NCI-H2081 (cell line): ENCODE measurements at places on chromosomes 2 and 18.
A peak's percentile ranks its signal among the peaks of the same experiment; 100 is the strongest.

GRCh38 chr2:178976351-178976750, 73.6 kb downstream of the CCDC141 start:
- DNase-seq = no peak

DNA sequence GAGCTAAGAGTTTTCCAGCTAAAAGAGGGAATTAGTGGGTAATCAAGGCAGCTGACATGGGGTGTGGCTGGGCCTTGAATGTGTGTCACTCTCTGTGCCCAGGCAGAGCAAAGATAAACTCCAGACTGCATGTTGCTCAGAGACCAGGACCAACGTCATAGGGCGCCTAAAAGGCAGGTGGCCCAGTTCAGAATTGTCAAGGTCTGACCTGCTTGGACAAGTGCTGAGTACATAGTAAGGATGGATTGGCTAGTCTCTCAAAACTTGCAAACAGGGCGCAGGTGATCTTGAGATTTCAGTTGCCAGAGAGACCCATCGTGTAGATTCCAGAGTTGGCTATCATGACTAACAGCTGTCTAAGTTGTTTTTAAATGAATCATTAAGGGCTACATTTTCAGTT, 19.0 kb downstream of the CLUL1 start:
- no peak for DNase-seq

- DNase-seq = no peak
Observed at GRCh38 chr2:181374781-181375675, 82.2 kb upstream of the ITGA4 start.

DNA sequence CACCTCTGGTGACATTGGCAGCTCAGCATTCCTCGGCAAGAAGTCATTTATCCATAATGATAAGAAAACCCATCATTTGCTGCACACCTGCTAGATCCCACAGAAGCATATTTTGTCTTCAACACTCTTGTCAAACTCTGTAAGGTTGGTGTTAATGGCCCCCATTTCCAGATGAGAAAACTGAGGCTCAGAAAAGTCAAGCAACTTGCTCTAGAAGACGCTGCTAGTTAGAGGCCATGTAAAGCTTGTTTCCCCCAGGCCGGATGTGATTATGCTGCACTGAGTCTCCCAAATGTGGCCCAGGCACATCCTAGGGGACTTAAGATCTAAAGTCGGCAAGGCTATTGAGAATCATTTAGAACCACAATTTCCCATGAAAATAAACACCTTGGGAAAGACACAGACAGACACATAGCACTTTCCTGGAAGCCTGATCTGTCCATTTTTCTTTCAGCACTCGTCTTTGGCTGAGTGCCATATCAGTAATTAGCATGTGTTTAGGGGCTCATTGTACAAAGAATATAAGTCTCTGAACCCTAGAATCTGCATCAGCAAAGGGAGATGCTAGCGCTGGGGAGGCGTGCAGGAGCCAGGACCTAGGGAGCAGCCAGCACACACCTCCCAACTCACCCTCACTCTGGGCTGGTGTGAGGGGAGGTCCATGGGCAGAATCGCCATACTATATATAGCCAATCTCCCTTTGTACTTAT, 39.3 kb downstream of the C1QL2 start:
- DNase-seq = peak; percentile 72

DNA sequence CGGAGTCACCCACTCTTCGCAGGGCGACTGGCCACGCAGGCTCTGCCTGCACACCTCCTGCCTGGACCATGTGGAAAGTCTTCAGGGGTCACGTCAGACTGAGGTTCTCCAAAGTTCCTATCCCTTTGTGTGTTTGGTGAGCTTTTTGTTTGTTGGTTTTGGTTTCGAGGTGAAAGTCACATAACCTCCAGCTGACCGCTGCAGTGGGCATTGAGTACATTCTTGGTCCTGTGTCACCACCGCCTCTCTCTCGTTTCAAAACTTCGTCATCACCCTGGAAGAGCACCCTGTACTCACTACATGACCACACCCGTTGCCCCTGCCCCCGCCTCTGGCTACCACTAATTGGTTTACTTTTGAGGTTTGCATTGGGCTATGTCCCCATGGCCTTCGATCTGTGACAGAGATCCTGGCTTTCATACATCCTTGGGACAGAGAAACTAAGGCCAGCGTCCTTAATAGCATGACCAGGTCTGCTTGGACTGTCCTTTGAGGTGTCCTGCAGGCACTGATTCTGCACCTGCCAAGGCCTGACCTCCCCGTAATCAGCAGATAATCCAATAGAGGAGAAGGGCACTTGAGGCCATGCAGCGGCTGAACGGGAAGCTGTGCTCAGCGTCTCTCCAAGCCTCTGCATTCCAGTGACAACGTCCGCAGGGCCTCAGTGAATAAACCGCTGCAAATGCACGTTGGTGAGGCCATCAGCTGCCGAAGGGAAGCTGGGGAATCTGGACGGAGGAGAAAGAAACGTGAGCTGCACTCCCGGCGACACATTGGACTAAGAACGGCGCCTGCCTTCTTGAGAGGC, 46.8 kb downstream of the SH3BP4 start:
- DNase-seq = no peak

GRCh38 chr2:158407031-158407430, 49.5 kb downstream of the CCDC148 start:
- no peak for DNase-seq

GRCh38 chr2:42492691-42493467, 903 bp downstream of the KCNG3 start:
- peak; percentile 64 for DNase-seq

GRCh38 chr2:205571360-205571959, 110.8 kb upstream of the NRP2 start:
- no peak for DNase-seq

- no peak for DNase-seq
Observed at GRCh38 chr2:127389778-127390435, 2.1 kb upstream of the MAP3K2 start.

DNA sequence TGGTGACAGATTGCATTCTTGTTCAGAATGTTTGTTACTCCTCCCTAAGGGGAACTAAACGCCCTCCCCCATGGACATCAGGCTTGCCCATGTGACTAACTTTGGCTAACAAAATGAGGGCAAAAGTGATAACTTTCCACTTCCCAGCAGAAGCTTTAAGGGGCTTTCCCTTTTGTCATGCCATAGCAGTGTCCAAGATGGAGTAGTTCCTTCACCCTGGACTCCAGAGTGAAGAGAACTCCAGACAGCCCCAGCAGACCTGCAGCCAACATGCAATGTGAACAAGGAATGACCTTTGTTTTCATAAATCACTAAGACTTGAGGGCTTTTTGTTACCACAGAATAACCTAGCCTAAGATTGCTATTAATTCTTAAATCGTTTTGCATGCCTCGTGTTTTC, 163.5 kb downstream of the ZEB2 start:
- DNase-seq = no peak

GRCh38 chr2:141331127-141331526, 799.7 kb downstream of the LRP1B start:
- DNase-seq = no peak

DNA sequence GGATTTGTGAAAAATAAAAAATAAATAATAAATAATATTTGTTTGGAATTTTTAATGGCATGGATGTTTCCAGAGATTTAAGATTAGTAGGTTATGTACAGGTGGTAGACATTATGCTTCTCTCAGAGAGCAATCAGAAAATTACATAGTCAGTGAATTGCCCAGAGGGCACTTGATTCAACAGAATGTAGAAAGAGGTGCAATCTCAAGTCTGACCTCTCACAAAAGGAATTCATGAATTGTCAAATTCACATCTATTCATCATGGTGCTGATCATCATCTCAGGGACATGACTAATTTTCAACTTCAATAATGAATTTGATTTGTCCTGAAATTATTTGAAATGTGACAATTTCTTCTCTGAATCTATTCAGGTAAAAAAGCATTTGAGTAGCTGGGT, 172.5 kb downstream of the PDE11A start:
- DNase-seq = no peak

DNA sequence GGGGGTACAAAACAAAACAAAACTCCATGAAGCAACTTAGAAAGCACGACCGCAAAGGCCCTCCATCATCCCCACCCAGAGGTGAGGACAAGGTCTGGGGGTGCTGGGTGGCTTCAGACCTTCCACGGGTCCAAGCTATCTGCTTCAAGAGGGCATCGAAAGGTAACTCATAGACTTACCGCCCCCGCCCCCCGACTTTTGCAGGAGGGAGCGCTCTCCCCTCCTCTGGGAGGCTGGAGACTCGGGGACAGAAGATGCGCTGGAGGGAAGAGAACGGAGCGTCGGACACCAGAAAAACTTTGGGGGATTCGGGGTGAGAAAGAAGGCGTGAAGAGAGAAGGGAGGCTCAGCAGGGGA, 300 bp upstream of the STON1 start:
- DNase-seq = no peak

GRCh38 chr2:118124288-118124891, 36.1 kb downstream of the INSIG2 start:
- no peak for DNase-seq

DNA sequence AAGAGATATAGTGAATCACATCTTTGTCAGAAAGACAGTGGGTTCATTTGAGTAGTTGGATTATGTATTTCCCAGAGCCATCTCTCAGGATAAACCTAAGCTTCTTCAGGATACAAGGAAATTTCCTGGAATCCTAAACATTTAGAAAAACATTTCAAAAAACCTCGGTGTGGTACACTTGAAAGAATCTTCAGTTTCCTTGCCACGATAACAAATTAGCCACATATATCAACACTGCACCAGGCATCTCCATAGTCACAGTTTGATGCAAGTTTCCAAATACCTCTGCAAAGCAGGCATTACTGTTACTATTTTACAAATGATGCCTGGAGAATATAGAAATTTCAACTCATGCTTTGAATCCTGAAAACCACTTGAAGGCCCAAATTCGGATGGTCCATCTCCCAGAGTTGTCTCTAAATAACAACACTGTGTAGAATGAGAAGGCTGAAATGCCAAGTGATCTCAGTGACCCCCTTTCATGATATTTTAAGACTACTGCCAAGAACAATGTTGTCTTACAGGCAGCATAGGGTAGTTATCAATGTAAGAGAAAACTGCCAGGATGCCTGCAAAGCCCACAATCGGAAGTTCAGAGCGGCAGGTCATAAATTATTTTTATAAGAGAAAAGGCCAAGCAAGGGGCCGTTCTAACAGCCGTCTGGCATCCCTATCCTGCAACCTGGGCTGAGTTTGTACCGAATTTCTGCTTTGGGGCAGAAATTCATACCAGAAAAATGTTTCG, 307.9 kb downstream of the TXNL1 start:
- no peak for DNase-seq
